ENCODE measurements at places on chromosomes 7 and 10. TPM values are rescaled to one million over a fixed set of nuclear protein-coding genes. Genes with fewer than 3 reads are reported as not detected.

CRHR2 gene
- total RNA-seq = not detected

DNA sequence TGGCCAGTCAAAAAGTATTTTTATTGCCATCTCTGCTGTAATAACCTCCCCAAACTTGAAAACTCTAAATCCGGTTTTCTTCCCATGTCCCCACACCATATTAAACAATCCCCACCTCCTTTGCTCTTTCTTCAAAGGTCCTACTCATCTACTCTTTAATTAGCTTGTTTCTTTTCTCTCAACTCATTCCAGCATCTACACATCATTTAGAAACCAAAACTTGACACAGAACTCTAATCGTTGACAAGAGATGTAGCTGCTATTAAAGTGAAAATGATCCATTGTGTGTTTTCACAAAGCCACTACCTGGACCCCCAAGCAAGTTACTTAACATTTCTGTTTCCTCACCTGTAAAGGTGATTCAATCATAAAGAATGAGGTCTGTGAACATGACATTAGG is 436.3 kb upstream of the NPVF start:
- DNase-seq = no peak

LMBR1 gene
- total RNA-seq = 44.8 TPM

DNA sequence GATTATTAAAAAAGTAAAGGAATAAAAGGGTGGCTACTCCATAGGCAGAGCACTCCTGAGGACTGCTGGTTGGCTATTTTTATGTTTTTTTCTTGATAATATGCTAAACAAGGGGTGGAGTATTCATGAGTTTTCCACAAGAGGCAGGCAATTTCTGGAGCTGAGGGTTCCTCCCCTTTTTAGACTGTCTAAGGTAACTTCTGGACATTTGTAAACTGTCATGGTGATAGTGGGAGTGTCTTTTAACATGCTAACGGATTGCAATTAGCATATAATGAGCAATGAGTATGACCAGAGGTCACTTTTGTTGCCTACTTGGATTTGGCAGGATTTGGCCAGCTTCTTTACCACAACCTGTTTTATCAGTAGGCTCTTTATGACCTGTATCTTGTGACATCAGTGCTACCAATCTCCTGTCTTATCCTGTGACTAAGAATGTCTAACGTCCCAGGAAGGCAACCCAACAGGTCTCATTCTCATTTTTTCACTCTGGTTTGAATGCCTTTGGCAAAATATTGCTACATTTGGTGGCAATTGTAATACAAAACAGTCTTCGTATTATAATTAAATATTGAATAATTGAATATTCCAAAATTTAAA is 587.8 kb upstream of the POM121L12 start:
- DNase-seq = no peak

- DNase-seq = no peak
Observed at GRCh38 chr10:115525141-115525540, 432.0 kb downstream of the ATRNL1 start.

DNA sequence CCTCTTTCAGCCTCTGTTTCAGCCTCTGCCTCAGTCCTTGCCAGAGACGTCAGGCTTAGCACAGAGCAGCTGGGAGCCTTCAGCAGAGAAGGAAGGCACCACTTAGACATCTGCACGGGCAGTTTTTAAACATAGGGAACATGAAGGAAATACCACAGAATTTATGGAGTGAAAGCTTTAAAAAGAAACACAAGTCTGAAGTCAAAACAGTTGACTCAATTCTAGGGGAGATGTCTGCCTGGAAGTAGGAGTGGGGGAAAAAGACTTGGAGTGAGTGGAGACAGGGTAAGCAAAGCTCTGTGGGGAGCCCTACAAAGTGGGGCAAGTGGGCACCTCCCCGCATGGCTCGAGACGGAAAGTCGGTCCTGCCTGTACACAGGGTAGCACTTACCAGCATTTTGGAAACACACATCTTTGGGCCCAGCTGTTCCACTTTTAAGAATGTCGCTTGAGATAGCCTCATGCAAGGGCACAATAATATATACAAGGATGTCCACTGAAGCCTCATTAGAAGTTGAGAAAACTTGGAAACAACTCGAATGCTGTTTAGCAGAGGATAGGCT is 5.0 kb upstream of the TBXAS1 start:
- DNase-seq = no peak

GRCh38 chr7:17236171-17236570 is 62.3 kb upstream of the AHR start:
- DNase-seq = no peak

Data from osteoblast (primary cell).